ENCODE measurements at places on chromosomes 2 and 18.

GRCh38 chr2:26185954-26186770, 13.3 kb downstream of the GAREM2 start:
- DNase-seq: no peak

- DNase-seq: no peak
Measured at GRCh38 chr2:100720445-100720844, 99.5 kb upstream of the NPAS2 start.

GRCh38 chr2:191246820-191247380, 1.7 kb downstream of the MYO1B start:
- no peak for DNase-seq

DNA sequence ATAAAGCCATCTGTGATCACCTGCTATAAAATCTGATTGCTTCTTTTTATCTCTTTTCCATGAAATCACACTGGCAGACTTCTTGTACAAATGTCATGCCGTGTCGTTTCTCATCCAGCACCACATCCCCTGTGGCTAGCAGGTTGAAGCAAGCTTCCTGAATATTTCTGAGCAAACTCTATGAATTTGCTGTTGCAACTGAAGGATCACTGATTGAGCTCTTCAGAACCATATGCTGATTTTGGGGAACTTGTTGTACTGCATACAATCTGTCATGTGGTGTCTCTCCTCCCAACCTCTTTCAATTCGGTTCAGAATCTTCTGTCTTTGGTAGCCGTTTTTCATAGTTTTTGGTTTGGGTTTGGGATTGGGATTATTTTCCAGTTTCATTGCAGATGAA, 57.7 kb upstream of the RBMS1 start:
- DNase-seq: no peak

- no peak for DNase-seq
Measured at GRCh38 chr2:45340318-45340717, 270.7 kb downstream of the SRBD1 start.

GRCh38 chr2:148557844-148558436, 86.6 kb upstream of the EPC2 start:
- DNase-seq: no peak

- no peak for DNase-seq
Measured at GRCh38 chr18:47737956-47738355, 192.5 kb downstream of the SMAD2 start.
